AG09309 (cell line): ENCODE measurements at places on chromosomes 4 and X.
A peak's percentile ranks its signal among the peaks of the same experiment; 100 is the strongest.

GRCh38 chr4:174207367-174207766, 76.1 kb downstream of the FBXO8 start:
- DNase-seq: no peak

- DNase-seq: no peak
These were observed 135.8 kb upstream of the DGKK start for GRCh38 chrX:50606300-50606950.

DNA sequence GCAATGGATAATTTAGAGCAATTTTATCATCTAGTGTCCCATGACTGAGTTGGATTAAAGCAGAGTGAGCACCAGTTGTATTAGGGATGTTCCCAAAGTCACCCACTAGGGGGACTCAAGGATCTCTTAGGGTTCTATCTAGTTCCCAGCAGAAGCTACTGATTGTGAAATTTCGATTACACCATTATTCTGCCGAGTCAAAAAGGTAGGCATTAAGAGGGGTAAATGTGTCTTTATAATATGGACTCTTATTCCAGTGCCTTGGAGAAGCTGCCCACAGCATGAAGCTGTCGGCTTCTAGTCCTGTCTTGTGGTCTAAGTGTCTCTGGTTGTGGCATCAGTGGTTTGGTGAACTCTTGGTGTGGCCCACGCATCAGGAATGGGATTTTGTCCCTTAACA, 53.3 kb downstream of the RGS12 start:
- DNase-seq: peak; percentile 50

GRCh38 chr4:98232202-98232601, 29.0 kb upstream of the RAP1GDS1 start:
- DNase-seq: no peak

DNA sequence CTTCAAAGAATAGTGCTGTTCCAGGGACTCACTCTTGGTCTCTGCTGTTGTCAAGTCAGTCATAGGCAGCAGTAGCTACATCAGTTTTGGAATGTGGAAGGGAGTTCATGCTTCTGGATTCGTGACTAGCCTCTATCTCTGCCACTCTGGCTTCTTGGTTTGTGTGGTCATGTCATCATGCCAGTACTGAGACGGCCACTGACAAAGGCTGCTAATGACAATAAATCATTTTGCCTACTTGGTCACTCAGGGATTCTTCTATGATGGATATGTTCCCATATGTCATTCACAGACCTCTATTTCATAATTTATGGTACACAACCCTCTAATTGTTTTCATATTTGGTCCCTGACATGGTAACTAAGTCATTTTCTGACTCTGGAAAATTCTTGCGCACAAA, 450.8 kb upstream of the BOD1L1 start:
- no peak for DNase-seq

DNA sequence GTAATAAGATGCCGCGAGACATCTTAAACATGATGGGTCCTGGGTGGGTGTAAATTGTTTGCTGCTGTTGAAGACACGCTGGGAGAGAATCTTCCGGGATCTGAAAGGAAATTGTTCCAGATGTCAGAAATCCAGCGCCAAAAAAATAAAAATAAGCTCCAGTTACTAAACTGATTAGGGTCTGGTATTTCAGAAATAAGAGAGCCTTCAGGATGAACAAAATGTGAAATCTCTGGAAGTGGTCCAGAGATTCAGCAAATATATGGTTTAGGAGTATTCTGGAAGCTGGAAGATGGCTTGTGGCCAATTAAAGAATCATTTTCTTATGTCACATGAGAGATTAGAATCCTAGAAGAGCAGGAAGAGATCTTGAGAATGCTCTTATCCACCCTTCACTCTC, 75.8 kb upstream of the NHS start:
- DNase-seq: no peak

DNA sequence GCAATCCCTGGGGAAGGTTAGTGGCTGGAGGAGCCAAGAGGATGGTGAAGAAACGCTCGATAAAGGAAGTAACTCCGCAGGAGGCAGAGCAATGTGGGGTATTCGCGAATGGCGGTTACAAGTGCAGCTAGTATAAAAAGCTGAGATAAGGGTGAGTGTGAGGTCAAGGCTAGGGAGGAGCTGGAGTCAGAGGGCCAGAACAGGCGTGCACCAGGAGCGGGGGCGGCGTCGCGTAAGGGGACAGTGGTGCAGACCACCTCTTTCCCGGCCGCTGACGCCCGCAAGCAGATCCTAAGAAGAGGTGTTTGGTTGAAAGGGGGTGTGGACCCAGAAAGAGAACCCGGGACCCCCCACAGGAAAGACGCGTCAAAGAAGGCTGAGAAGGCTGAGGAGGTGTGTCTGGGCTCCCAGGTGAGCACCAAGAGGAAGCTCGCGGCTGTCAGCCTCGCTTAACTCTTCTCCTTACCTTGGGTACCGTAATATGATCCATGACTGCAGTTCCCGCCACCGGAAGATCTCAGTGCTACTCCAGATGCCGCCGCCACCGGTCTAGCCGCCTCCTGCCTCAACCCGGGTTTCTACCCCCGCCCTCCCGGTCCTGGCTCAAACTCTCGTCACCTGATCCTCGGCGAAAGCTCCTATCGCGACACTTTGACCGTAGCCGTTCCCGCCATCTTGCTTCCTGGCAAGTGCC, at the start of gene MTMR8:
Gene MTMR8 (minus strand): TSS at position 579 of the 694 bp plus-strand sequence. CDS start 89 bp downstream, at position 490.
- no peak for DNase-seq

DNA sequence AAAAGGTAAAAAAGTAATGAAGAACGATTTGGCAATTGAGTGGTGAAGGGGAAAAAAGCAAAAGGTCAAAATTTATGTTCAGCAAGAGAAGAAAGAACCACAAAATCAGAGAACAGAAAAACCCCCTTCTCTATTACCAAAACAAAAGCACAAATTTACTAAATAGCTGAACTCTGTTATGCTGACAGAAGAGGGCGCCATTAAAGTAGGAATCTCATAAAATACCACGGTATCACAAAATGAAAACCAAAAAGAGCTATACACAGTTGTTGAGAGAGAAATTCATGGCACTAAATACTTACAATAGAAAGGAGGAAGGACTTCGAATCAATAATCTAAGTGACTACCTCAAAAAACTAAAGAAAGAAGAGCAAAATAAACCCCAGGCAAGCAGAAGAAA, 69.6 kb upstream of the CXorf66 start:
- no peak for DNase-seq

DNA sequence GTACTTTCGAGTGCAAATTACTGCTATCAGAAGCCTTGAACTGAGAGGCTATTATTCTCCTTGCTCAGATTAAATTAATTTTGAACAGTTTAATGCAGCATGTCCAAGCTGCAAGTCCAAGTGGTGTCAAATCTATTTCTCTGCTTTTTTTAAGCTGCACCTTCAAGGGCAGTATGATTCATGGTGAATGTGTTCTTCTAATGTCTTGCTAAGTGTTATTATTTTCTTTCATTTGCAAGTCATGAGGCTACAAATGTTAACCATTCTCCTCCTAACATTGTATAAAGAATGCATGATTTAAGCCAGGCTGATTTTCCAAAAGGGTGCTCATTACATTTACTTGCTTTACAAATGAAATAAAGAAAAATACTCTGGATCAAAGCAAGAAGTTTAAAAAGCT, 200.4 kb downstream of the TEX13C start:
- DNase-seq: no peak

DNA sequence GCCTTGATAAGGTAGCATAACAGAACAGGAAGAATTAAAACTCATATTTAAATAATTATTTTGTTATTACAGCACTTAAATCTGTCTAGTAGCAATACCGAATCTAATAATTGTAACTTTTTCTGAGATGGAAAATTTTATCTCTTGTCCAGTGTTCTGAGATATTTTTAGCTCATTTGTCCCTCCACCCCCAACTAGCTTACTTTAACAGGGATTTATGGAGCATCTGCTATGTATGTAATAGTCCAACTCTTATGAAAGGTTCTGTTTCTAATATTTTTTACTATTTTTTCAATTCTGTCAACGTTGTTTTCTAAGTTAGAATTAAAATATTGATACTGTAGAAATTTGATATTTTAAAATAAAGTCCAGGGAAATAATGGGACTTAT, 38.2 kb upstream of the NUDT6 start:
- no peak for DNase-seq

DNA sequence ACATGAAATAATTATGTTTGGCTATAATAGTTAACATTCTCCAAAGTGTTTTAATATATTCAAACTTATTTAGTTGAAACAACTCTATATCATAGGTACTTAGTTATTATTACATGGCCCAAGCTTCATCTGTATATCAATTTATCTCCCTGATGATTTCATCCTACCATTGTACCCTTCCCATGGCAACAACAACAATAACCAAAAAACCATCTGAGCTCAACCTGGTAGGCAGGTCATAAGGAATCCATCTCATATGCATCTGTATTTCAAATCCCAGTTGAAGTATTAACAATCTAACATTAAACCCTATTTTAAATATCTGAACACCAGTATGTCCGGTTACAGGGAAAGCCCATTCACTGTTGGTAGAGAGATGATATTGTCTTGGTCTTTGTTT, 33.1 kb upstream of the SLC7A11 start:
- no peak for DNase-seq

GRCh38 chrX:149131774-149132173, 373.3 kb downstream of the IDS start:
- DNase-seq: no peak

GRCh38 chrX:140165849-140166248, 200.5 kb upstream of the CXorf66 start:
- DNase-seq: no peak

DNA sequence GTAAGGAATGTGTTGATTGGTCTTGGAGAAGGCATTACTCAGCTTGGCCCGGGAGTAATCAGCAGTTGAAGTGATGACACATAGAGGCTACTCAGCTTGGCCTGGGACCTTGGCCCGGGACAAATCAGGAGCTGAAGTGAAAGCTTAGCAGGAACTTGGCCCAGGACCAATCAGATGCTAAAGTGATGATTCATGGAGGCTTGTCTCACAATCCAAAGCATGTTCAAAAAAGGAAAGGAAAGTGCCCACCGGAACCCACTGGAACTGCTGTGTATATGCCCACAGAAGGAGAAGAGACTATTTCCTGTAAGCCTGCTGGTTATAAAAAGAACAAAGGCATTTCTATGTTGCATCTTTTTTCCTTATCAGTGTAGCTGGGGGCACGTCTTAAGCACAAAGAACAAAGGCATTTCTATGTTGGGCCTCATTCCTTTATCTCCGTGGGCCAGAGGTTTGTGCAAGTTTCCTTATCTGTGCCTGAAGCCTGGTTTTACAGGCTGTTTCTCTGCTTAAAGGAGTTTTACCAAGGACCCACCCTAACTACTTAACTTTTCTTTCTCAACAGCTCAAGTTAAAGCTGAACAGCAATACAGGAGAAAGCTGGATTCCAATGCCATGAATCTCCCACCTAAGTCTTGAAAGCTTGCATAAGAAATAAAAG, 1176.7 kb downstream of the NLGN4X start:
- no peak for DNase-seq

DNA sequence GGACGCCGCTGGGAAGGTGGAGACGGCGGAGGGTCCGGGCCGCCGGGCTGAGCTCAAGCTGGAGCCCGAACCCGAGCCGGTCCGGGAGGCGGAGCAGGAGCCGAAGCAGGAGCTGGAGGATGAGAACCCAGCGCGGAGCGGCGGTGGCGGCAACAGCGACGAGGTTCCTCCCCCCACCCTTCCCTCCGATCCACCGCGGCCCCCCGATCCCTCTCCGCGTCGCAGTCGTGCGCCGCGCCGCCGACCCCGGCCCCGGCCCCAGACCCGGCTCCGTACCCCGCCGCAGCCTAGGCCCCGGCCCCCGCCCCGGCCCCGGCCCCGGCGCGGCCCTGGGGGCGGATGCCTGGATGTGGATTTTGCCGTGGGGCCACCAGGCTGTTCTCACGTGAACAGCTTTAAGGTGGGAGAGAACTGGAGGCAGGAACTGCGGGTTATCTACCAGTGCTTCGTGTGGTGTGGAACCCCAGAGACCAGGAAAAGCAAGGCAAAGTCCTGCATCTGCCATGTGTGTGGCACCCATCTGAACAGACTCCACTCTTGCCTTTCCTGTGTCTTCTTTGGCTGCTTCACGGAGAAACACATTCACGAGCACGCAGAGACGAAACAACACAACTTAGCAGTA, 483 bp downstream of the USP27X start:
- DNase-seq: no peak

GRCh38 chrX:109485470-109486340, 3.8 kb upstream of the GUCY2F start:
- peak; percentile 31 for DNase-seq

- no peak for DNase-seq
These were observed 148.7 kb downstream of the TSPAN5 start for GRCh38 chr4:98509721-98510120.
